ENCODE measurements at places on chromosomes 4 and X.
A peak's percentile ranks its signal among the peaks of the same experiment; 100 is the strongest.

DNA sequence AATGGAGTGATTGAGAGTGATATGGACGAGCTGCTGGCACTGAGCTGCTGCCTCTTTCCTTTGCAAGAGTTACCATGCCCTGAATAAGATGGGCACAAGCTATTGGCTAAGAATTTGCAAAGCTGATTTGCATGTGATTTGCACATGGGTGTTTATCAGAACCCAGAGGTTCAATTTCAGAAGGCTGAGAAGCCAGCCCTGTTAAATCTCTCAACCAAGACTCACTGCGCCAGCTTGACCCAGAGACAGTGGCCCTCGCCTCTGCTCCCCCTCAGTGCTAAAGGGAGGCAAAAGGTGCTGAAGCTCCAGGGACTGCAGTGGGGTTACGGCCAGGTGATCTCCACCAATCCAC, 701 bp downstream of the ARHGAP4 start:
- DNase-seq: no peak

DNA sequence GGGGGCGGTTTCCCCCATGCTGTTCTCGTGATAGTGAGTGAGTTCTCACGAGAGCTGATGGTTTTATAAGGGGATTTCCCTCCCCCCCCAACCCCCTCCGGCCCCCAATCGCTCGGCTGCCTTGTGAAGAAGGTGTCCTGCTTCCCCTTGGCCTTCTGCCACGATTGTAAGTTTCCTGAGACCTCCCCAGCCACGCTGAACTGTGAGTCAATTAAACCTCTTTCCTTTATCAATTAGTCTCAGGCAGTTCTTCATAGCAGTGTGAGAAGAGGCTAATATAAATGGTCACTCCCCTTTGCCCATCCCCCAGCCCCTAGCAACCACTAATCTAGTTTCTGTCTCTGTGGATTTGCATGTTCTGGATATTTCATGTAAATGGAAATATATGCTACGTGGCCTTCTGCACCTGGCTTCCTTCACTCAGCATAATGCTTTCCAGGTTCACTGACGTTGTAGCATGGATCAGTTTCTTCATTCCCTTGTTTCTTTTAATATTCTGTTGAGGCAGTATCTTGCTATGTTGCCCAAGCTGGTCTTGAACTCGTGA, 16.4 kb downstream of the GPR143 start:
- DNase-seq: no peak

DNA sequence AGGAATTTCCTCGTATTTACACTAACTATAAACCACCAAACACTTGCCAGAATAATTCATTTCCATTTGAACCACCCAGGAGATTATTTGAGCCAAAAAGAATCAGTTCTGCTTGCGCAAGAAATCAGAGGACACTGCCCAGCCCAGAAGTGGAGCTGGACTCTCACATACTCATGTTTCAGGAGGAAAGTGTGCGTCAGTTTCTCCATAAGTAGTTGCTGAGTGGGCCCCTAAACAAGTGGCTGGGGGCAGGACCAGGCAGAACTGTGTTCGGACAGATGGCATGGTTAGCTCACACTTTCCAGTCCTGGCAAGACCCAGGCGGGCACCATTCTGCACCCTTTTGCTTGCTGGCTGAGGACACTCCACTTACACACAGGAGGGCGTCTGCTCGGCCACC, 38.8 kb downstream of the BTC start:
- no peak for DNase-seq

DNA sequence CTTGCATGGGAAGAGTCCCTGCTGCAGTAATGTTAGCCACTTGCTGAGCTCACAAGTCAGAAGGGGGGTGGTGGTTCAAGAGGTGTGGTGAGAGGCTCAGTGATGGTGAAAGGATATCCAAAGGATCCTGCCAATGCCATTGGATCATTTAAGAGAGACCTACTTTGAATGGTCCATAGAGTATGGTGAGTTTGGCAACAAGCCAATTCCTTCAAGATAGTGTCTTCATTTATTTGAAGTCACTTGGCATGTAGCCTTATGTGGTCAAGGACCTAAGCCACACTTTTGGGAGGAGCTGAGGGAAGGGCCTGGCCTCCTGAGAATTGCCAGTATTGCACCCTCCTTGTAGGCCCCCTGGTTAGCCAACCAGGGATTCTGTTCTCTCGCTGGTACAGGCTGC, 87.9 kb downstream of the TSPAN7 start:
- DNase-seq: no peak

GRCh38 chr4:176307666-176307930, 12.2 kb upstream of the SPCS3 start:
- DNase-seq: no peak

- DNase-seq: no peak
These were observed 307 bp downstream of the ATG4A start for GRCh38 chrX:108091878-108092291.

DNA sequence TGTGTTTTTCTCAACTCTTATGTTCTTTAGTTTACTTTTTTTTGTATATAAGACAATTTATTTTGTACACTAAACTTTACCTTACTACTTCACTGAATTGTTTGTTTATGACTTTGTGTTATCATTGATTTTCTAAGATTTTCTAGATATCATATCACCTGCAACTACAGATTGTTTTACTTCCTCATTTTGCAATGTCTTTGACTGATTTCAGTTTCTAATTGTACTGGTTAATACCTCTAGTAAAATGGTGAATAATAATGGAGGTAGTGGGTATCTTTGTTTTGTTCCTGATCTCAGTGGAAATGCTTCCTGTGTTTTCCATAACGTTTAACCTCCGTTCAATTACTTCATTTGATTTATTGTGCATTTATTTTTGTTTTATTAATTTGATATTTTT, 490.2 kb downstream of the TLL1 start:
- DNase-seq: no peak

DNA sequence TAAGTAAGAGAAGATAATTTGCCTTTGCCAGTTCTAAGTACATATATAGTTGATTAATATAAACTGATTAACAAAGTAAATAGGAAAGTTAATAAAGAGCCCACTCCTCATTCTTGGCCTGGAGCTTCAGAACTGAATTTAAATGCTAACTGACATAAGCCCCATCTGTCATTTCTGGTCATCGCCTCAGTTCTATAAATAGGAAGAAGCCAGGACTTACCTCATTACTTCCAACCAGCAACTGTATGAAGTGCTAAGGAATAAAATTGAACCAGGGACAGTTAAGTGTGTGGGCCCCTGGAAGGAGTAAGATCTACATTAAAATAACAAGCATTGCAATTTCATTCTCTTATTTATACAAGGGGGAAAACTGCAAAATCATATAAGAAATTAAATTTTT, 52.0 kb upstream of the PDLIM5 start:
- DNase-seq: no peak

DNA sequence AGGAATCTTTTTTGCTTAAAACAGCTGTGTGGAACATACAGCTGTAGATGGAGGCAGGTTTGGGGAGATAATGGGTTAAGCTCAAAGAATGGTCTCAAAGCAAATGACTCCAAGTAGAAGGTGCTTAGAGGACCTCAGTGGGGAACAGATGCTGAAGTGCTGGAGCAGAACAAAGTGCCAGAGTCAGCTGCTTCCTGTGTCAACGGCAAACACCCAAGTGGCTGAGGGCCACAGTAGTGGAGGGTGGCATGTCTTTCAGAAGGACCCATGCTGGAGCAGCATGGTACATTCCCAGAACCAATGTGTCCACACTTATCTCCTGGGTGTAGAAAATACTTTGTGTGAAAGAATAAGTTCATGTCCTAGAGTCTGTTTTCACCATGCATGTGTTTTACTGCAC, 197.5 kb downstream of the CCNG2 start:
- DNase-seq: no peak

GRCh38 chr4:288891-289290, 16.4 kb downstream of the ZNF732 start:
- no peak for DNase-seq

DNA sequence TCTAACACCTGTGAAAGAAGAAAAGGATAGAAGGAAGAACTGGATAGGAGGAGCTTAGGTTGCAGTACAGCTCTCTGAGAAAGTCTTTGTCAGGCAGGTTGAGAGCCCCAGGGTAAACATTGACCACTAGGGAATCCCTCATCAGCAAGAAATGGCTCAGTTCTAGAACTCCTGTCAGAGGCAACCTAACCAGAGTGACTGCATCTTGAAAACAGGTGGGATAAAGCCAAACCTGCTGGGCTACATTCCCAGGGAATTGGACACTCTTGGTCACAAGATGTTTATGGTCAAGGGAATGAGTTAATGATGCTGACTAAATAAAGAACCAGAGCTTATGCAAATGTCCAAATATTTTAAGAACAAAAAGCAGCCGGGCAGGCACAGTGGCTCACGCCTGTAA, 108.3 kb upstream of the MED14 start:
- DNase-seq: no peak

DNA sequence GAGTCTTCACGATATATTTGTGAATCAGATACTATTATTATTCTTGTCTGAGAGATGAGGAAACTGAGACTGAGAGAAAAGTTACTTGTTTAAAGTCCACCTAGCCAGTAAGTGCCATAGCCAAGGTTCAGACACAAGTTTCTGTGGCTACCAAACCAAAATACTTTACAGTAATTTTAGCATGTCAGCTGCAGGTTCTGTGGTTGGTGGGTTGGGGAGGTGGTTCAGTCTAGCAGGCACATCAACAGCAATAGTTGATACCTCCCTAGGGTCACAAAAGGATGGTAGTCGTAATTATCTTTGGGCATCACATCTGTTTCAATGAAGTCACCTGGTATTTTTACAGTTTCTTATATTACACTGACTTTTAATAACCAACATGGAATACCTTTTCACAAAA, 35.6 kb upstream of the EDA2R start:
- DNase-seq: no peak

GRCh38 chrX:22116605-22117546, 84.8 kb downstream of the PHEX start:
- DNase-seq: no peak

- no peak for DNase-seq
These were observed 19.9 kb upstream of the ZIC3 start for GRCh38 chrX:137545711-137546651.

DNA sequence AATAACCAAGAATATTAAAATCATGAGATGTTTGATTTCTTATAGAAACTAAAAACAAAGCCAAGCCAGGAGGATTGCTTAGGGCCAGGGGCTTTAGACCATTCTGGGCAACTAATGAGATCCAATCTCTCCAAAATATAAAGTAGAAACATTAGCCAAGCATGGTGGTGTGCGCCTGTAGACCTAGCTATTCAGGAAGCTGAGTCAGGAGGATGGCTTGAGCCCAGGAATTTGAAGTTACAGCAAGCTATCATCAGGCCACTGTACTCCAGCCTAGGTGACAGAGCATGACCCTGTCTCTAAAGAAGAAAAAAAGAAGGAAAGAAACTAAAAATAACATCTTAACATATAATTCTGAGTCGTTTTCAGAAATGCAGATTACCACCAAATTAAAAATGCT, 96.7 kb downstream of the NAF1 start:
- DNase-seq: peak; percentile 5
